ENCODE measurements at places on chromosomes 13 and 19.

DNA sequence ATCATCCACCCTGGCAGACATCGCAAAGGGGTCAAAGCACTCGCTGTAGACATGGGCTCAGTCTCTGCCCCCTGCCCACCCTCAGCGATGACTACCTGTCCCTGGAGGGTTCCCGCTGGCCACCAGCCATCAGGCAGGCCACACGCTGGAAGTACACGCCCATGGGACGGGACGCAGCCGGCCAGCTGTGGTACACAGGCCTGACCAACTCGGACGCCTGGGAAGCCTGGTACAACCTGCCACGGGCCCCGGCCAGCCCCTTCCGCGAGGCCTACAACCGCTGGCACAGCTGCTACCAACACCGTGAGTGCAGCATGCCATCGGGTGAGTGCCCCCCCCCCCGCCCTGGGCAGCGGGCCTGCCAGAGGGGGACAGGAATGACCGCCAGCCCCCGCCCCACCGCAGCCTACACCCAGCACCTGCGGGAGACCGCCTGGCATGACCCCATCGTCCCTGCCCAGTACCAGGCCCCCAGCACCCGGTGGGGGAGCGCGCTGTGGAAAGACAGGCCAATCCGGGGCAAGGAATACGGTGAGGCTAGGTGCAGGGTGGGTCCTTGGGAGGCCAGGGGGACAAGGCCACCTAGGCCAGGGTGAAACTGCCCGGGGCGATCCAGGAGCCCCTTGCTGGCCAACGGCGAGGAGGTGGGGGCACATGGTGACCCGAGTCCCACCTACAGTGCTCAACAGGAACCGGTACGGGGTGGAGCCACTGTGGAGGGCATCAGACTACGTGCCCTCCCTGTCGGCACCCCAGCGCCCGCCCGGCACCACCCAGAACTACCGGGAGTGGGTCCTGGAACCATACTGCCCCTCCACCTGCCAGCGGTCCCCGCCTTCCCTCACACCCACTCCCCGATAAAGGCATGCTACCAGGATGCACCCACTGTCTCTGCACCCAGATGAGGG is 4.4 kb downstream of the TEKTIP1 start:
- DNase-seq: peak; percentile 56

- DNase-seq: no peak
Measured at GRCh38 chr13:54387625-54388024, 1359.0 kb downstream of the OLFM4 start.

- DNase-seq: no peak
Measured at GRCh38 chr13:45393941-45394570, 24.1 kb downstream of the SLC25A30 start.

- no peak for DNase-seq
Measured at GRCh38 chr19:42816894-42817293, 51.4 kb upstream of the PSG8 start.

GRCh38 chr13:26471807-26472206 is 85.7 kb upstream of the WASF3 start:
- no peak for DNase-seq

GRCh38 chr13:79398915-79399314 is 7.1 kb downstream of the RBM26 start:
- DNase-seq: no peak

GRCh38 chr19:8161135-8161646 is 11.8 kb upstream of the FBN3 start:
- DNase-seq: no peak

DNA sequence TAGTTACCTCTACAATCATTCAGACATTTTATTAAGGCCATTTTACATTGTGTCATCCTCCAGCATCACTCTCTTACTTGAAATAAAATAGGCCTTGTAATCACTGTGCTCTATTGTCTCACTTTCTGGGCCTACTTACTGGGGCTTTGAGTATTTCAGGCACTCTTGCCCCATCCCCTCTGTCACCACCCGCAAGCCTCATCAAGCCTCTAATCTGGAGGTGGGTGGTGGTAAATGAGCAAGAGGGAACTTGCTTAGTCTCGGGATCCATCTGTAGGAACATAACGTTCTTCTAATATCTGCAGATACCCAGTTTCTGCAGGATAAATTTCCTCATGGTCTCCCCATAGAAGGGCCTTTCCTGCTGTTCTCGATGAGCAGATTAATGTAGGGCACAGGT is 19.4 kb upstream of the GPR18 start:
- no peak for DNase-seq

GRCh38 chr19:6035026-6035425 is 57.1 kb upstream of the RANBP3 start:
- DNase-seq: no peak

DNA sequence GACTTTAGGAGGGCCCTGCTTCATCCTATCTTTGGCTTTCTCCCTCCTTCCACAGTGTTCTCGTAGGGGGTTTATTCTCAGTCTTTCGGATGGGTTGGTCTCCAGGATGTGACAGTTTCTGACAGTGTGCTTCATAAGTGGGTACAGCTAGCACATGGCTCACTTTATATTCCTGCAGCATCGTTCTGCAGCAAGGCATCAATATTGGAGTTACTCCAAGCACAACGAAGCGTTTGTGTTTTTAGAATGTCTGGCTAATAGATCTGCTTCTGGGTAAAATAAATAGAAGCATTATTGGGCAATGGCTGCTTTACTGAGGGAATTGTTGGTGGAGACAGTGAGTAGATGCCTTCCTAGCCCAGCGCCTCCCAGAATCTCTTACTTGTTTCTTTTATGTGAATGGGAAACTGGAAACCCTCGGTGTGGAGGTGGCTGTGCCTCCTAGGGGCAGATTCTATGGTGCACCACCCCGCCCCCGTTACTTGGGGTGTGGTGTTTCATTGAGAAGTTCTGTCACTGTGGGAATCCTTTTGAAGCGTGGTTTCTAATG is 2.0 kb downstream of the FARP1 start:
- DNase-seq: peak; percentile 43

DNA sequence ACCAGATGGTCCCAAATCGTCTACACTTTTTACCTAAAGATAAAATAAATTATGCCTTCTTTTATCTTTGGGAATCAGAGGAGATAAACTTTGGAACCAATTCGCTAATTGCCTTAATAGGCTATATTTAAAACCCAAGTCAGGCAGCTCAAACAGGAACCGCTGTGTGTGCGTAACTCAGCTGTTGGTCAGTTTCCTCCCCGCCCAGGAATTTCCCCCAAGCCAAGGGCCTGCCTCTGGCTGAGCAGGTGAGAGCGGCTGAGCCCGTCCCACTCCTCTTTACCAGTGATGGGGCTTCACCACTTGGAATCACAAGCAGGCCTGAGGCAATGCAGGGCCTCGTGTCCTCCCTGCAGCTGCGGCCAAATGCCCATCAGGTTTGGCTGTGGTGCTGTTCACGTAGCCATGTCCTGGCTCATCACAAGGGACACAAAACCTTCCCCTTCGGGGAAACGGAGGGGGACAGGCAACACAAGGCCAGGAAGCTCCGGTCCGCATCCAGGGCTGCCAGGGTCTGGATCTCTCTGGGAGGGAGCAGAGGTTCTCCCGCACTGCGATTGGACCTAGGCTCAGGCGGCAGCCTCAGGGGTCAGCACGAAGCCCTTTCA is 503 bp upstream of the SLC7A9 start:
- no peak for DNase-seq

GRCh38 chr19:43779147-43779819 is 1.5 kb downstream of the KCNN4 start:
- no peak for DNase-seq

GRCh38 chr19:9014803-9015202 is 4.6 kb upstream of the MUC16 start:
- no peak for DNase-seq

DNA sequence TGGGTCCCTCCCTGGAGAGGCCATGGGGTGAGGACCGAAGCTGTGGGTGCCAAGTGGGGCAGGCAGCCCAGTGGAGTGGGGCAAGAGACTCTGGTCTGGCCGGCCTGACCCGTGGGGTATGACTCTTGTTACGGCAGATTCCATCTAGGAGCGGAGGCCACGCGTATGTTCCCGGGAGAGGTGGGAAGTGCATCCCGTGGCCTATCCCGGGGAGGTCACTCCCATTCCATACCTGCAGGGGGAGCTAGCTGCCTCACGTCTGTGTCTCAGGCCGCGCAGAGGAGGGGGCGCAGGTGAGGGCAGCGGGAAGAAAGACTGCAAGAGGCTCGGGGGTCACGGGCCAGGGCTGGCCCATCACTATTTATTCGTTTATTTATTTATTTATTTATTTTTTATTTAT is 4.9 kb downstream of the CSNK1G2 start:
- no peak for DNase-seq

DNA sequence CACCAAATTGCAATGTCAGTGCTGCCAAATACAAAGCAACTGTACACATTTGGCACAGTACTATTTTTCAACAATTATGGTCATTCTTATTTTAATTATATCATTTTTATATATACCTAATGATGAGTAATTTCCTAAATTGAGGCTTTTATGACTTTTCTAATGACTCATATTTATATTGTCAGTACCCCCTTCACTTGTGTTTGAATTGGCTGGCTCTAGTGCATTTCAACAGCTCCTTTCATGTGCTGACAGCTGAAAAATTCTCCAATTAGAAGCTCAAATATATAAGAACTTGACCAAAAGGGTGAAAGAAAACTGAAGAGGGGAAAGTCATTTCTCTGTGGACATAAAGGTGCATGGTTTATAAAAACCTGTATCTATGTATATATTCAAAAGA is 263.3 kb downstream of the SLITRK1 start:
- no peak for DNase-seq

GRCh38 chr13:73715911-73716510 is 418.2 kb downstream of the KLF12 start:
- no peak for DNase-seq

- no peak for DNase-seq
Measured at GRCh38 chr13:93951108-93951507, 528.4 kb downstream of the DCT start.

GRCh38 chr13:110881839-110882627 is 32.8 kb downstream of the ANKRD10 start:
- no peak for DNase-seq

- no peak for DNase-seq
Measured at GRCh38 chr19:29965492-29965891, 23.5 kb downstream of the URI1 start.

DNA sequence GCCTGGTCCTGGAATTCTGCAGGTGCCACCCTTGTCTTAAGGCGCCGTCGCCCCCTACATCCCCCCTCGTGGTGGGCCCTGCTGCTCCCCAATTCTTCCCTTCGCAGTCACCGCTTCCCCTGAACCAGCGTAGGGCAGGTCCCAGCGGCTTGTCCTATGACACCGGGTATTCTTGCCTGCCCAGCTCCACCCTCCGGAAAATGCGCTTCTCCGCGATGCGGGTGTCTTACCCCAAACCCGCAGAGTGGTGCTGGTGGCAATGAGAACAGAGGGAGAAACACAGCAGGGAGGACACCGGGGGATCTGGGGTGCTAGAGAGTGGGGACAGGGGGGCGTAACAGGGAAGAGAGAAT is 9.0 kb downstream of the ZNF808 start:
- no peak for DNase-seq

DNA sequence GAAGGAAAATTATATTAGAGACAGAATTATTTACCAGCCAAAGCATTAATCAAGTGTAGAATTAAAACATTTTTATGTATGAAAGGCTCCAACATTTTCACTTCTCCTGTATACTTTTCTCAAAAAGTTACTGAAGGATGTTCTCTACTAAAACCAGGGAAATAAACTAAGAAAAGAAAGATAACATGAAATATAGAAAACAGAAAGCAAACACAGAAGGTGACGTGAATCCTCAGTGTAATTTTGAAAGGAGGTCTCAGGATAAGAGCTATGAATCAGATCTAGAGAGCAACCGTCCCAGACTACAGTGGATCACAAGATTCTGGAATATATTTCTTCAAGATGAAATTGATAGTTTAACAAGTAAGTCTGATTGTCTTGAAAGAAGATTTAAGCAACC is 144.5 kb downstream of the CYSLTR2 start:
- no peak for DNase-seq
